ENCODE measurements at places on chromosomes 5 and 9.

- DNase-seq: no peak
Measured at GRCh38 chr9:135620558-135620957, 18.8 kb downstream of the GLT6D1 start.

DNA sequence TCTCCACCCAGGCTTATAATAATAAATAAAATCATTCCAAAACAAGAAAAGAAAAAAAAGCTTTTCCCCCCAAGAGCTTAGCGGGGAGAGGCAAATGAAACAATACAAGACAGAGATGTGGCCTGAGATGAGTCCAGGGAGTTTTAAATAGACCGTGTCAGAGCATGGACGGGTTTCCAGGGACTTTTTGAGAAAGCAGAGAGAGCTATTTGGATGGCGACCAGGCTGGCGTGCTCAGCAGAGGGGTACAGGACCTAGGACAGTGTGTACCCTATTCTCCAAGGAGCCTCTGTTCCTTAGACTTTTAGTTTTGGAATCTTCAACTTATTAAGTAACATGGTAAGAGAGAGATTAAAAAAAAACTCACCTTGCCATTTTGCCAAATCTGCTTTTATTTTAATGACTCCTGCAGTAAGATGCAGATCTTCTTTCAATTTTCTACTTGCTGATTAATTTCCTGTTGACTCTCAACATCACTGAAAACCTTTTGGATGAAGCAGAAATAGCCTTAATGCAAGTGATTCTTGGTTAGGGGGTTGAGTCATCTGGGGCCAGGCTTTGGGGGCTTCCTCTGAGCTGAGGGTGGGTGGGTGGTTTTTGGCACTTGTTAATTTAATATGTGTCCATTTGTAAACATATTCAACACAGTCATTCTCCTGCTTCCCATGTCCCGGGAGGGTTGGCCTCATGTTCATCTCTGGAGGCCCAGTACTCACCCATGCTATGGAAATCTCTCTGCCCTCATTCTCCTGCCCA, 49.6 kb upstream of the OSMR start:
- no peak for DNase-seq

- no peak for DNase-seq
Measured at GRCh38 chr9:86902991-86903733, 44.1 kb downstream of the GAS1 start.

DNA sequence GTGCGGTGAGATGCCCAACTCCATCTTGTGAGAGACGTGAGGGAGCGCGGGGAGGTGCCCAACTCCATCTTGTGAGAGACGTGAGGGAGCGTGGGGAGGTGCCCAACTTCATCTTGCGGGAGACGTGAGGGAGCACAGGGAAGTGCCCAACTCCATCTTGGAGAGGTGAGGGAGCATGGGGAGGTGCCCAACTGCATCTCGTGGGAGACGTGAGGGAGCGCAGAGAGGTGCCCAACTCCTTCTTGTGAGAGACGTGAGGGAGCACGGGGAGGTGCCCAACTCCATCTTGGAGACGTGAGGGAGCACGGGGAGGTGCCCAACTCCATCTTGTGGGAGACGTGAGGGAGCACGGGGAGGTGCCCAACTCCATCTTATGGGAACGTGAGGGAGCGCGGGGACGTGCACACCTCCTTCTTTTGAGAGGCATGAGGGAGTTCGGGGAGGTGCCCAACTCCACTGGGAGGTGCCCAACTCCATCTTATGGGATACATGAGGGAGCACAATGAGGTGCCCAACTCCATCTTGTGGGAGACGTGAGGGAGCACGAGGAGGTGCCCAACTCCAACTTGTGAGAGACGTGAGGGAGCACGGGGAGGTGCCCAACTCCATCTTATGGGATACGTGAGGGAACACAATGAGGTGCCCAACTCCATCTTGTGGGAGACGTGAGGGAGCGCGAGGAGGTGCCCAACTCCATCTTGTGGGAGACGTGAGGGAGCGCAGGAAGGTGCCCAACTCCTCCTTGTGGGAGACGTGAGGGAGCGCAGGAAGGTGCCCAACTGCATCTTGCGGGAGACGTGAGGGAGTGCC, 235.4 kb downstream of the CACNA1B start:
- DNase-seq: no peak

GRCh38 chr9:133986061-133986460, 6.1 kb downstream of the VAV2 start:
- no peak for DNase-seq

GRCh38 chr9:97387936-97388684, 23.8 kb upstream of the TDRD7 start:
- no peak for DNase-seq

DNA sequence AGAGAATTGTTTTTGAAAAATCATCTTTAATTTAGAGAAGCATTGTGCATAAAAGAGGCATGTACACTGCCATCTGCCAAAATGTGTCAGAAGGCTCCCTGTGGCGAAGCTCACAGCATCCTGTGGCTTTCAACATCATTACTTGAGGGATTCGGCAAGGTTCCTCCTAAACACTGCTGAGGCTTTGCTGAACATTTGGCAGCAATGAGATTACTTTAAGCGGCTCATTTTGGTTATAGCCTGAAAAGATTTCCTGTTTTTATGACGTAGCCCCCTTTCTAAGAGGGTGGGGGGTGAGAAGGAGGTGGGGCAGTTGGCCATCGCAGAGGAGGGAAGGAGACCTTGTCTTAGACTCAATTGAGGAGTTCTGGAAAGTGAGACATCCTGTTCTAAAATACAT, 469.4 kb downstream of the RASEF start:
- no peak for DNase-seq

- no peak for DNase-seq
Measured at GRCh38 chr9:19445452-19445851, 36.6 kb downstream of the ACER2 start.

DNA sequence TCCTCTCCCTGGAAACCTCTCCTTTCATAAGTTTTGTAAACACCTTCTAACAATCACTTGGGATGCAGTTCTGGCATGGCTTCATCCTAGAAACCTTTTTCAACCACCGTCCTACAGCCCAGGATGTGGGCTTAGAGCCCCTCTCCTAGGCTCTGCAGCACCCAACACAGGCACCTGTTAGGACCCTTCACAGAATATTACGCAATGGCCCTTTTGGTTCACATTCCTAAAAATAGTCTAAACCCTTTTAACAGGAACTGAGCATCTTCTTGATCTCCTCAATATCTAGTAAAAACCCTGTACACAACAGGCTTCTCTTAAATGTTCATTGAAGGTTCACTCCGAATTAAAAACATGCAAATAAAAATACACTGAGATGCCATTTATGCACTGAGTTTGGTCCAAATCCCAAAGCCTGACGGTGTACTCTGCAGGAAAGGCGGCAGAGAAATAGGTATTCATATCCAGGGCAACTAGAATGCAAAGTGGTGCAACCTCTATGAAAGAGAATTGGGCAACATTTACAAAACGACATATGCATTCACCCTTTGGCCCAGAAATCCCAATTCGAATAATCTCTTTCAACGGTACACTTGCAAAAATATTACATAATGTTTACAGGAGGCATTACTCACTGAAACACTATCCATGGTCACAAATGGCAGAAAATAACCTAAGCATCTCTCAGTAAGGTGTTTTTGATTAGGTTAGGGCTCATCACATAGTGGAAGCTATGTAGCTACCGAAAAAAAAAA, 169.3 kb downstream of the SEMA5A start:
- DNase-seq: no peak

DNA sequence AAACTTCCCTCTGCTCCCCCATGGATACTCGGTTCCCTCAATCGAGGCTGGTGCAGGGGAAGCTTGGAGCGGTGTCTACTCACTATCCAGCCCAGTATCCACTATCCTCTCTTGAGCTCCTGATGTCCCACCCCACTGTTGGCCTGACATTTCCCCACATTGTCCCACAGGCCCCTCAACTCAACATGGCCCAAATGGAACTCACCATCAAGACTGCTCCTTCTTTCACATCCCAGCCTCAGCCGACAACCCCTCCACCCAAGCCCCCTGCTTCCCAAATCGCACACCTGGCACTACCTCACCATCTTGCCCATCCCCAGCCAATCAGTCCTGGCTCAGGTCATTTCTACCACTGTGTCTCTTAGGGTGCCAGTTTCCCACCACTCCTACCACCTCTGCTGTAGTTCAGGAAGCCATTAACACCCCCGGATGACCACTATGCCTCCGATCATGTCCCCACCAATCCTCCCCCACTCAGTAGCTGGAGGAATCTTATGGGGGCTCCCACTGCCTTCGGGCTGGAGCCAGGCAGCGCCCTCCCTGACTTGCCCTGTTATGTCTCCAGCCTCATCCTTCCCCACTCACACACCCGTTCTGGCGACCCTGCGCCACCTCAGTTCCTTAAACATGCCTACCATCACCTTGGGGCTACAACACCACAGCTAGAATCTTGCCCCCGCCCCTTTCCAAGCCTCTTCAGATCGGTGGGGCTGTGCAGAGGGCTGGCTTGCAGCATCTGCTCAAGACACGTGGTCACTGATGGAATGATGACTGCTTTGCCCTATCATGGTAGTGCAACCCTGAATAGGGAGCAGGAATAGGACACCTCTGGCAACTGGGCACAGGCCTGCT, 273.6 kb downstream of the FSTL4 start:
- DNase-seq: no peak

DNA sequence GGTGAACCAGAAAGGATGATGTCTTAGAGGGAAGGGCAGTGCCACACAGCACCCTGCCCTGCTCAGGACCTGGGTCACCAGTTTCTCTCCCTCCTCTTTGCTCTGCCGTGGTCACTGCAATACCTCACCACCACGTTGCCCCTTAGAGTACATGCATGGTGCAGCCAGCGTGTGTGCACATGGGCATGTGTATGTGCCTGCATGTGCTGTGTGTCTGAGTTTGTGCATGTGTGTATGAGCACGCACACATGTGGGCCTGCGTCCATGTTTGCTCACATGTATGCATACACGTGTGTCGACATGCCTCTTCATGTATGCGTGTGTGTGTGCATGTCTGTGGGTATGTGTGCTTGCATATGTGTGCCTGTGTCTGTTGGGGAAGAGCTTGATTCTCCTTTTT, 41.5 kb upstream of the SEMA4D start:
- no peak for DNase-seq

Data from NCI-H2107 (cell line).